Activated T-cell treated with anti-CD3 and anti-CD28 coated beads for 1 hour (primary cell): ENCODE measurements at places on chromosomes 5 and 9.

GRCh38 chr9:37464006-37464405 is 1.2 kb downstream of the ZBTB5 start:
- DNase-seq = no peak

DNA sequence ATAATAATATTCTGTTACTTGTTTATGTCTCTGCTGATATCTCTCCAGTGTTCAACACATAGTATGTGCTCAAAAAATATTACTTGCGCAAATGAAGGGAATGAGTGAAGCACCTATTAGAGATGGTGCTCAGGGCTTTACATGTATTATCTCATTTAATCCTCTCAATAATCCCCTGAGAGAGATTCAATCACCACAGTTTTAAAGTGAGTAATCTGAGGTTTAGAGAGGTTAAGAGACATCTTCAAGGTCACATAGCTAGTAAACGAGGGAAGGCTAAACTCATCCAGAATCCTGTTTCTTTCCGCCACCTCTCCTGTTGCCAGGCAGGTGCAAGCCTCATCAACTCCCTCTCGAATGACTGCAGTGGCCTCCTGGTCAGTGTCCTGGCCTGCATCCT is 82.0 kb downstream of the UGCG start:
- no peak for DNase-seq

GRCh38 chr5:100232736-100233135 is 302.4 kb upstream of the FAM174A start:
- DNase-seq = no peak

- no peak for DNase-seq
Observed at GRCh38 chr5:55438998-55439397, 95.8 kb downstream of the PLPP1 start.

- DNase-seq = no peak
Observed at GRCh38 chr5:96023518-96023917, 61.9 kb upstream of the ELL2 start.

DNA sequence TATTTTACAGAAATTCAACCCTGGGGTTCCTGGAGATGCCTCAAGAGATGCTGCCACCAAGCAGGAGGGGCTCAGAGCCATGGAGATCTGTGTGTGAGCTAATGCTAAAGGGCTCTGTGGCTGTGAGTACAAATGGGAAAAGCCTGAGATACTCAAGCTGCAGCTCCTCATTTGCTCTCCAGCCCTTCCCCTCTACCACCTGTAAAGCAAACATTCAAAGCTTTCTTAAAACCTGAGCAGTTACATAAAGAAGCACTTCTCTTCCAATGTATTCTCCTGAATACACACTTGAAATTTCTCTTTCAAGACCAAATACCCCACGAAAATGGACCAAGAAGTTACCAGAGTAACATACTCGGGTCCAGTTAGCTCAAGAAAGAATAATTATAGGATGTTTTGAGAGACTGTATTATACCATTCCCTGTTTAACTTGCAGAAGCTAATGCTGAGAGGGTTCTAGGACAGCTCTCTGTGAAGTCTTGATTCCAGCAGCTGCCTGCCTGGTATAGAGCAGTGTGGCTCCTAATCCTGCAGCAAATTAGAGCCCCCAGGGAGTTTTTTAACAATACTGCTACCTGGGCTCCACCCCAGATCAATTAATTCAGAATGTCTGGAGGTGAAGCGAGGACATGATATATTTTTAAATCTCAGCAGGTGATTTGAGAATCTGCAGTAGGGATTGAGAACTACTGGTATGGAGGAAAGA is 21.1 kb downstream of the RGS7BP start:
- DNase-seq = no peak

GRCh38 chr5:141330299-141331080 is at the start of gene PCDHGA1:
Gene PCDHGA1 (plus strand): TSS chr5:141330514.
- DNase-seq = no peak

DNA sequence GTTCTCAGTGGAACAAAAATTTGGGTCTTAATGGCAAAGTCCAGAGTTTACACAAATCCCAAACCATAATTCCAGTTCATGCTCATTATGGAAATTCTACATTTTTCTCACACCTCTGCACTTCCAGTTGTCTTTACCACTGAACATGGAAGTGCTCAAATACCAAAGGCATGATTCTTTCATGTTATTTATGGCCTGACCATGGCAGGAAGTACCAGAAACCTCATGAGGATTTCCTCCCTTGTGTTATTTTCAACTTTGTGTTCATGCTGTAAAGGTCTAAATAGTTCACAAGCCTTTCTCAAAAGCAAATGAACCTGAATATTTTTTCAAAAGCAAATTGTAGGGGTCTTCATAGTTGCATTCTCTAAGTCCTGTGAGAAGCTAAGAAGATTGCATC is 82.0 kb upstream of the ITGA1 start:
- DNase-seq = no peak

DNA sequence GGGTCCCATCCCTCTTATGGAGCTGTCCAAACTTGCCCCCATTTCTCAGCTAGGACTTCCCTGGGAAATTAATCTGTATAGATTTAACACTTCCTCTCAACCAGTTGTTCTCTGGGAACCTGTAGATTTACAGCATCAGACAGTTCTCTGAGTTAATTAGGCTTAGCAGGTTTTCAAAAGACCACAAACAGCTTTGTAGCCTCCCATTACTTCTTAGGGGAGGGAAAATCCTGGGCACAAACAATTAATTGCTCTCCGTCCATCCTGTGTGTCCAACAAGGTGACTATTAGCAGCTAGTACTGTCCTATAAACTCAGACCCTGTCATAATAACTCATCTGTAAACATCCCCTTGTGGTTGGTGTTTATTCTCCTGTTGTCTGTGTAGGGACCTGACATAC is 197.9 kb downstream of the GOLPH3 start:
- DNase-seq = no peak

GRCh38 chr5:43063721-43064171 is 23.6 kb upstream of the ANXA2R start:
- DNase-seq = no peak

DNA sequence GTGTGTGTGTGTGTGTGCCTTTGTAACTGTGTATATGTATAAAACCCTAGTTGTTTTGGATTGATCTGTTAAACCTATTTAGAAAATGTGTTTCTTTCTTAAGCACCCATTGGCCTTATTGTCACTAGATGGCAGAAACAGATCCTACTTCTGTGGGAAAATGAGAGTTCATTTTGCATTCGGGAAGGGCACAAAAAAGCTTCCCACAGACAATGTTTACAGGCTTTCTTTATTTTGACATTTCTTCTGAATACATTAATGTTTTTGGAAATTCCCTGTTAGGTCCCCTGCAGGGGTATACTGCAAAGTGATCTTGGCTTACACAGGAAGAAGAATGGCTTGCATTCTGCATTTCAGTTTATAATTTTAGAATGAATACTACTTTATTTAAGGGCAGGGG is 481.8 kb upstream of the ARRDC3 start:
- no peak for DNase-seq

- no peak for DNase-seq
Observed at GRCh38 chr5:72599519-72600370, 92.5 kb upstream of the ZNF366 start.

- no peak for DNase-seq
Observed at GRCh38 chr5:88734983-88735382, 148.0 kb downstream of the MEF2C start.

DNA sequence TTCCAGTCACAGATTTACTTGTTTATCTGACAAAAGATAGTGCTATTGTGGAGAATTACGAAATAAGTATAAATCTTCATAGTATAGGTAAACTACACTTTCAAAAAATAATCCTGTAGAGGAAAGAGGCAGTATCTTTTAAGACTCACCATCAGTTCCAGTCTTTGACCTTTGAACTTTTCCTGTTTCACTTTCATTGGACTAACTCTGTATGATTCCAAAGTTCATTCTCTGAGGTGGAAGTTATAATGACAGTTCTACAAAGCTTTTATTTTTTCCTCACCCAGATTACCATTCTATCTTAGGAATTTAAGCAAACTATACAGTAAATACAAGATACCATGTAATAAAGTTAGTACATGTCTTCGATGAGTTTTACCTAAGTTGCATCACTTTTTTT is 901.3 kb upstream of the SEMA6A start:
- DNase-seq = no peak

- no peak for DNase-seq
Observed at GRCh38 chr9:7186175-7186574, 428.4 kb downstream of the KDM4C start.

- DNase-seq = no peak
Observed at GRCh38 chr5:139743804-139744203, 51.8 kb upstream of the PSD2 start.

GRCh38 chr5:119792161-119792799 is 162.9 kb downstream of the FAM170A start:
- no peak for DNase-seq

DNA sequence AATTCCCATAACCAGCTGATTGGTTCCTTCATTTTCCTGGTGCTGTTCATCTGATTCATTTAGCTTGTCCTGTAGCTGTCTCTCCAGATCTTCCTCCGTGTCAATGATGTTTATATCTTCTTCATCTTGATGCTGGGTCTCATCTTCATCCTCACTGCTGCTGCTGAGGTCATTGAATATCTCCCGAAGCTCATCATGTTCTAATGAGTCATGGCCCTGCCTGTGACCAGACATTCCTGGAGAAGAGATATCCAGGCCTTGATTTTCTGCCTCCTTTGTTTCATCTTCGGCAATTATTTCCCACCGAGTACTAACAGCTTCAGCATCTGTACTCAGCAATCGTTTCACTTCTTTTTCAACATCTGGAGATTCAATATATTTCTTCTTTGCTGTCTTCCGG is 1.4 kb downstream of the TAF7 start:
- DNase-seq = no peak

- DNase-seq = no peak
Observed at GRCh38 chr5:139660923-139661814, 13.0 kb downstream of the CXXC5 start.

DNA sequence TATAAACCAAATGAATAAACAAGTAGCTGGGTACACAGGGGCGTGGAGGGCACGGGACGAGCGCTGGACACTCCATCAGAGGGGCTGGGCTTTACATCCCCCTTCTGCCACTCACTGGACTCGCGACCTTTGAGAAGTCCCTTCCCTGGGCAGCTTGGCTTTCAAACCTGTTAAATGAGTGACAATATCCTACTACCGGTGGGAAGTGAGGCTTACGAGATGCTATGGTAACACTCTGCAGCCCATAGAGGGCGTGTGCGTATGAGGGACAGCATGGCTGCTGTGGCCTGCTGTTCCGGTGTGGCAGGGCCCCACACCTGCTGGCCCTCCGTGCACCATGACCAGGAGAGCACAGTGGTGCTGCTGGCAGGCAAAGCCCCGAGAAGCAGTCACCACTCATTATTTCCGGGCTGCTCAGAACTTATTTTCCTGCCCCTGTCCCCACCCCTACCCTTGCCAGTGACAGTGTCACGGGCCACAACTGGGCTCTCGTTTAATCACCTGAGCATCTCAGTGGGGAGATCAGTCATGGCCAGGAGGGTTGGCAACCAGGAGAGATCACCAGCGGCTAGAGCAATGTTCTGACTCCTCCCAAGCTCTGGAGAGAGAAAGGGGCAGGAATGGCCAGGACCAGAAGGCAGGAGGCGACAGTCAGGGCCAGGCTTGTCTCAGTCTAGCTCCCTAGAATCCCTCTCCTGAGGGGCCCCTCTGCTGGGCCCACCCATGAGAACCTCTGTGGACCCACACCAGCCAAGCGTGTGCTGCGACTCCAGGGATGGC is 10.5 kb downstream of the CLTB start:
- no peak for DNase-seq

GRCh38 chr9:89596937-89597555 is 7.8 kb upstream of the GADD45G start:
- no peak for DNase-seq

DNA sequence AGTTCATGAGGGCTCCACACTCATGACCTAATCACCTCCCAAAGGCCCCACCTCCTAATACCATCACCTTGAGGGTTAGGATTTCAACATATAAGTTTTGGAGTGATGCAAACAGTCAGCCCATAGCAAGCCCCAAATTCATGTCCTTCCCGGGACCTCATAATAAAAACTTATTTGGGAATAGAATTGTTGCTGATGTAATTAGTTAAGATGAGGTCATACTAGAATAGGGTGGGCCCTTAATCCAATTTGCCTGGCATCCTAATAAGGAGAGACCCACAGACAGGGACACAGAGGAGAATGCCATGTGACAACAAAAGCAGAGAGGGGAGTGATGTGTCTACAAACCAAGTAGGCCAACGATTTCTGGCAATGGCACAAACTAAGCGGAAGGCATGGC is 347.1 kb downstream of the ARHGEF28 start:
- DNase-seq = no peak

- DNase-seq = no peak
Observed at GRCh38 chr9:108621991-108622855, 233.6 kb downstream of the ACTL7B start.

- no peak for DNase-seq
Observed at GRCh38 chr5:151318850-151319732, 15.5 kb upstream of the SLC36A3 start.

DNA sequence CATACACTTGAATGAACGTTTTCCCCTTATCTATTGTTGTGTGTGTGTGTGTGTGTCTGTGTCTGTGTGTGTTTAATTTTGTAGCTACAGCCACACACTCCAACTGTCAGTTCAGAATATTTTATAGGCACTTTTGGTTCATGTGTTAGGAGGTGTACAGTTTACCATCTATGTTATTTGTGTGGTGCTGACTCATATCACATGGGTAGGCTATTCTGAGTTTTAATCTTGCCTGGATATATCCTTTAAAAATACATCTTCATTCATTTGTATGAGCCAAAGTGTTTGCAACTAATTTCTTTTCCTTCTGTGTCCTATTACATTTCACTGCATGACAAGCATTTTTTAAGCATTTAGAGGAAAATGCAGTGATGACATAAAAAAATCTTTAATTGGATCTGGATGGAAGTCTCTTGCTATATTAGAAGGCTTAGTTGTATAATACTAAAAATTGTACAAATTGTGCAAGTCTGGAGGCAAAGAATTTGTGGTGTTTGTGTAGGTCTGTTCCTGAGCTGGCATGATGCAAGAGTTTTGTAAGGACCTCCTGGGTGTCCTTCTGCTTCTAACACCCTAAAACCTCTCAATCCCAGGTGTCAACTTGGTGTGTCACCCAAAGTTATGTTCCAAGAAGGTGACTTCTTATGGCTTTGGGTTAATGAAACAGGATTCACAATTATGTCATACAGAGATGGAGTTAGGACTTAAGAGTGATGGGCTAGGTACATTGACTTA is 52.4 kb upstream of the HMHB1 start:
- no peak for DNase-seq

DNA sequence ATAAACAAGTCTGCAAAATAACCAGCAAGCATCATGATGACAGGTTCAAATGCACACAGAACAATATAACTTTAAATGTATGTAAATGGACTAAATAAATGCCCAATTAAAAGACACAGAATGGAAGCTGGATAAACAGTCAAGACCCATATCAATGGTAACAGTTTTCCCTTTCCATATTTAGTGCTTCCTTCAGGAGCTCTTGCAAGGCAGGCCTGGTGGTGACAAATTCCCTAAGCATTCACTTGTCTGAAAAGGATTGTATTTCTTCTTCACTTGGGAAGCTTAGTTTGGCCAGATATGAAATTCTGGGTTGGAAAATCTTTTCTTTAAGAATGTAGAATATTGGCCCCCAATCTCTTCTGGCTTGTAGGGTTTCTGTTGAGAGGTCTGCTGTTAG is 120.2 kb upstream of the RASA1 start:
- no peak for DNase-seq
